ENCODE measurements at places on chromosomes 5 and 9.

DNA sequence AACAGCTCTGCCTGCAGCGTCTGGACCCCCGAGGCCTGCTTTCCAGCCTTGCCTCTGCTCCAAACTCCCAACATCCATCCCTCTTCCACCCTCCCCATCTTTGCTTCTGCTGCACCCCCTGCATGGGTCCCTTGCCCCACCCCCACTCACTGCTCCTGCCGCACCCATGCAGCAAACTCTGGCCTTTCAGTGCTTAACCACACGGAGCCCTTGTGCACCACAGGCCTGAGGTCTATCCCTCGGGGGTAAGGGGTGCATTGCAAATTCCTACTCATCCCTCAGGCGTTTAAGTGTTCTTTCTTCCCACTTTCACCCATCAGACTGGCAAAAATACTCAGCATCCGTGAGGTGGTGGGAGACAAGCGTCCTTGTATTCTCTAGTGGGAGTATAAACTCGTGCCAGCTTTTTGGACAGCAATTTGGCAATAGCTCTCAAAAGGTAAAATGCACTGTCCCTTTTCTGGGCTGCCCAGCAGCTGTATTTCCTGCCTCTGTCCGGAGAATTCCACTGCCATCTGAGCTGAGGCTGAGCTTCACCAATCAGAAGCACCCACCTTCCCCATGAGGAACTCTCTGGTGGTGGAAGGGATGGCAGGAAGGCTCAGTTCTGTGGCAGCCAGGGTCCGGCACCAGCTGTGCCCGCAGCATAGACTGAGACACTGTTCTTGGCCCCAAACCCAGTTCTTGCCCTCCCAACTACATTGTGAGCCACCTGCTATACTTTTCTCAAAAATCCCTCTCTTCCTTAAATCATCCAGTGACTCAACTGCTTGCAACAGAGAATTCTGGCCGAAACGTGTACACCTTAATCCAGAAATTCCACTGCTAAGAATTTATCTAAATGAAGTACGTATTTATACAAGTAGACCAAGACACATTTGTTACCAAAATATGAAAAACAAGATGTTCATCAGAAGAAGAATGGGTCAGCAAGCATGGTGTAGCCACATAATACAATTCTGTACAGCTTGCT is 15.0 kb downstream of the PSMB7 start:
- DNase-seq = no peak

GRCh38 chr5:34703767-34704713 is 47.9 kb downstream of the RAI14 start:
- no peak for DNase-seq

- DNase-seq = no peak
Observed at GRCh38 chr9:6692881-6693361, 47.4 kb upstream of the GLDC start.

DNA sequence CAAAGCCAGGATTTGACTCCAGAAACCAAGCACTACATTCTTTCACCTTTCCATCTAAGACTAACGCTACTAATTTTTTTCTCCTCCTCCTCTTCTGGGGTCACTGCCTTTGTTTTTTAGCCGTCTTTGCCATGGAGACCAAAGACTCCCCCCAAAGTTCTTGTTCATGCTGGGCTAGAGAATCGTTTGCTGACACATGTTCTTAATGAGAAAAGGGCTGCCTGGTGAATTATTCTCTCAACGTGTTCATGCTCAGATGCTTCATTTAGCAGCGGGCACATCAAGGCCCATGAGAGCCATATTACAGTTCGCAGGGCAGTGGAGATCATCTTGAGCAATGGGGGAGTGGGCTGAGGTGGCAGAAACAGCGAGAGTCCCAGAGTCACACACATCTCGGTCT is 134.9 kb downstream of the SLIT3 start:
- no peak for DNase-seq

DNA sequence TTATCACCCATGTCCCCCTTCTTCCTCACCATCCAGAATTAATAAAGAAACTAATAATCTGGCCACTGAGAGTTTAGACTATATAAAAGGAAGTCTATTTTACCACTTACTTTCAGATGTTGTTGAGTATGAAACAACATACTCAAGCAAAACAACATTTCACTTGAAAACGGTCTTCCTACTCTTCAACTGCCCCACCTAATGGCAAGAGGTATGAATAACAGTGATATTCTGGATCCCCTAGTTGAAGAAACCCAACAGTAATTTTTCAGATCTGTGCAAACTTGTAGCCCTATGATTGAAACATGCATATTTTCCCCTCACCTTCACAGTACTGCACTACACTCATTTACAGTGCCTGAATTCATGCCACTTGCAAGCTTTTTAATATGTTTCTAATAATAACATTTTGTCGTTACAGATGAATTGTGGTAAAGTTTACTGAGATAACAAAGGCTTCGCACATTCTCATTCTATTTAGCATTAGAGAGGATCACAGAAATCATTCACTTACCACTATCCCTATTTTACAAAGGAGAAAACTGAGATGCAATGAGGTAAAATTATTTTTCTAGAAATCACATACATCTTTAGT is 267.9 kb upstream of the PDE4D start:
- no peak for DNase-seq

- DNase-seq = no peak
Observed at GRCh38 chr5:10704949-10705621, 55.9 kb downstream of the DAP start.

DNA sequence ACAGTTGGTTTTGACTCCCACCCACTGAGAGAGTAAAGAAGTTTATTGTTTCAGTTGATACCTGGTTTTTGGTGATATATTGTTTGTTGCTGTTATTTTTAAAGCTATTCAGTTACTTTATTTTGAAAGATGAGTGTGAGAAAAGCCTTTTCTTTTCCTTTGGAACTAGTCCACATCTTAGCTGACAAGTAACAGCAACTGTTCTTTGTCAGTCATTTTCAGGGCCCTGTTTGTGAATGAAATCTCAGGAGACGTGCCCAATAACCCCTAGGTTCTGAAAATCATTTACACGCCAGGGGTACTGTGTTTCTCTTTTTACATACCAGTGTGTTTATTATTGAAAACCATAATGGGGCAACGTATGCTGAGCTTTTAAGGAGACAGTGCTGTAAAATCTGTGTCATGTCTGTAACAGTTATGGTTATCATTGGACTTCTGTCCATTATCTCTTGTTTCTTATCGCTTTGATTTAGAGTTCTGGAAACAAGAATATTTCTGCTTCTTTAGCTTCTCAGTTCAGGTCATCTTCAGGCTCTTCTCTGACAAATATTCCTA is 75.0 kb downstream of the LIX1 start:
- DNase-seq = no peak

- DNase-seq = no peak
Observed at GRCh38 chr5:54924487-54924886, 60.9 kb downstream of the ESM1 start.

DNA sequence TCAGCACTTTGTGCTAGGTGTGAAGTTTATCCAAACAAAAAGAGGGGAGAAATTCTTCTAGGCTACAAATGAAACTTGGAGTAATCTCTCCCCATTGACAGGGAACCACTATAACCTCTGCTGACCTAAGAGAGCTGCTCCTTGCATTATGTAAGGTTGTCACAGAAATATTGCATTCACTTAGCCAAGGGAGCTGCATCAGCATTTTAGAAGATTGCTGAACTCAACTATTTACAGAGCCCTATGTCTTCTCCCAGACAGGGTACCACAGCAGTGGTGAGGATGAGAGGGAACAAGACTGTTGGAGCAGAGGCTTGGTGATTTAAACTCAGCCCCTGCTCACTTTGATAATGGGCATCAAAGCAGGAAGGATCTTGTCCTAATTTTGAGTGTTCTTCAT is 362.0 kb downstream of the TMEM38B start:
- no peak for DNase-seq

- DNase-seq = no peak
Observed at GRCh38 chr9:70668751-70669150, 254.3 kb upstream of the KLF9 start.

DNA sequence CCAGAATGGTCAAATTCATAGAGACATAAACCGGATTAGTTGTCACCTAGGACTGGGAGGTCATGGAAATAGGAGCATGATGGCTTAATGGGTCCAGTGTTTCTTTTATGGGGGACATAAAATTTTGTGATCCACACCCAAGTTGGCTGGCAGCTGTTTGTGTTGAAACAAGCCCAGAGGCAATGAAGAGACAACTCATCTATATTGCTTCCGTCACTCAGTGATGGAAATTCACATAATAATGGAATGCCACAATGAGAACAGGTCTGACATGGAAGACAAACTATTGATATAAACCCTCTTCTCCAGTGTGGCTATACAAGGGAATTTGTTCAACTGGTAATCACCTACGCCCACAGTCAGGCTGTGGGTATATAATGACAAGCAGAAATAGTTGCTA is 173.2 kb downstream of the GNA14 start:
- no peak for DNase-seq

DNA sequence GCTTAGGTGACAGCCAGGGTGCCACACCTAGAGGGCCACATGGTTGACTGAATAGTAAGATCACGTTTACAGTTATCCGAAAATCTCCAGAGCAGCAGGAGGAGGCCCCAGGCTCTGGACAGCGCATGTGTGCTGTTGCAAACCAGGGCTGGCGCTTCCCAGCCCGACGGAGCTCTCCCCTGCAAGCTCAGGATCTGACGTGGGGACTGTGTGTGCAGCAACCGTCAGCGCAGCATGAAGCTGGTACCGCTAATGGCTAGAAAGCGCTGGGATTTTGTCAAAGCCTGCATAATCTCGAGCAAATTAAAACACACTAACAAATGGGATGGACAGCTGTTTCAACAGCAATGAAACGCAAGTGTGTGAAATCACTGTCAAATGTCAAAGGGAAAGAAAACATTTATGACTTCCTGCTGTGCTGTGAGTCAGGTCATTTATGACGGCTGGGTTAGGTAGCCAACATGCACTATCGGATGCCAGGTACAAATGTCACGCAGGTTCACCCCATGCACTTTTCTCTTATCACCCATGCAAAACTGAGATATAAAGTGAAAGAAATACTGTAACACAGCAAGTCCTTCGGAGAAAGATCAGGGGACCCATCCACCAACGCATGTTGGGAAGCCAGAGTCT is 7.5 kb downstream of the SURF4 start:
- no peak for DNase-seq

- no peak for DNase-seq
Observed at GRCh38 chr5:95809414-95809960, 13.0 kb downstream of the GLRX start.

DNA sequence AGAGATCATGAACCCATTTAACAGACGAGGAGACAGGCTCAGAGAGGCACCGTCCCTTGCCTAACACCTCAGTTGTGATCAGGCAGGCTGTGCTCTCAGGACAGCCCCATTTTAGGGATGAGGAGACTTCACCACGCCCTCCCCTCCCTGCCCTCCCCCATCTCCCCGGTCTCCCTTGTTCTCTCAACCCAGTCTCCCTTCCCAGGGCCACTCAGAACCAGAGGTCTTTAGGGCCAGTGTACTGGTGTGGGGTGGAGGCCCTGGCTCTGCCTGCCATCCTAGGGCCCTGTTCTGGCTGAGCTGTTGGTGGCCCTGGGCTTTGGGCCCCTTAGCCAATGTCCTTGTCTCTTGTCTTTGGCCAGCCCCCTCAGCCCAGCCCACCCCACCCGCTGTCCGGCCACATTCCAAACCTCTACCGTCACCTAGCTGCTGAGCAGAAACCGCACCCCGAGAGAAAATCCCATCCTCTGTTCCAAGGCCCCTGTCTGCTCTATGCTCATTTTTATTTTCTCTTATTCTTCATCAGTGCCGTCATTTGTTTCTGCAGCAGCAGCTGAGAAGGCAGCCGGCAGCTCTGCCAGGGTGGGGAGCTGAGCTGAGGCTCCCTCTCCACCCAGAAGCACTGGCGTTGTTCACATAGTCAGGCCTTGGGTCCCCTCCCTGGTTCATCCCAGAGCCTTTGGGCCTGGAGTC is 33.9 kb downstream of the OLFML2A start:
- DNase-seq = no peak

DNA sequence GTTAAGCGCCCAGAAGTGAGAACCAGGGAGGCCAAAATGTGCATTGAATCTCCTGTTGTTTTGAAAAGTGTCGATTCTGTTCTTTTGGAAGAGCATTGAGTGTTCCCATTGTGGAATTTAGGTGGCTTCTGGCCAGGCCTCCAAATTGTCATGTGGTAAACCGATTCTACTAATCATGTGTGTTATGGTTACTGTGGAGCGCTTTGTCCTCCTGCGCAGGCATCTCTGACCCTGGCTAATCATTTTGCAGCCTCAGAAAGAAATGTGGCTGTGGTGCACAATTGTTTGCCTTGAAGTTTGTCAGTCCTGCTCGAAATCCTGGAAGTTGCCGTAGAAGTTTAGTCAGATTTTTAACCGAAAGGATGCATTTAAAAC is 121.3 kb downstream of the RASGRF2 start:
- DNase-seq = no peak

- DNase-seq = no peak
Observed at GRCh38 chr5:78779771-78780616, 131.4 kb upstream of the LHFPL2 start.

DNA sequence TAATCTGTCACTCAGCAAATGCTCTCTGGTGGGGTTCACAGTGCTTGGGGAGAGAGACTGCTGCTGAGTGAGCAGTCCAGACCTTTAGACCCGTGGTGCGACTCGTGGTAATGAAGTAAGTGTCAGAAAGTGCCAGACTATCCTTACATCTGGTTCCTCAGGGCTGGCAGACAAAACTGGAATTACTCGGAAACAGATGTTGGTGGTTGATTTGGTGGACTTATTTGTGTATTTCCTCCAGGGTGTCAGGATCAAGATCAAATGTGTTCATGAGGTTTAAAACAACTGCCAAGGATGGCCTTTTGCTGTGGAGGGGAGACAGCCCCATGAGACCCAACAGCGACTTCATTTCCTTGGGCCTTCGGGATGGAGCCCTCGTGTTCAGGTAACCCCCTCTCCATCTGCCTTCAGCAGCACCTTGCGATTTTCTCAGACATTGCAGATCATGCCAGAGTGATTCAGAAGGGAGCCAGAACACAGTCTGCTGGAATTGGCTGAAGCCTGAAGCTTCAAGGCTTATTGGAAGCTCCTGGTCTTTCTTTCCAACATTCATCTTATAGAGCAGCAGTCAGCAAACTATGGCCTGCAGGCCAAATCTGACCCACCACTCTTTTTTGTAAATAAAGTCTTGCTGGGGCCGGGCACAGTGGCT is 105.2 kb downstream of the LIFR start:
- DNase-seq = no peak

DNA sequence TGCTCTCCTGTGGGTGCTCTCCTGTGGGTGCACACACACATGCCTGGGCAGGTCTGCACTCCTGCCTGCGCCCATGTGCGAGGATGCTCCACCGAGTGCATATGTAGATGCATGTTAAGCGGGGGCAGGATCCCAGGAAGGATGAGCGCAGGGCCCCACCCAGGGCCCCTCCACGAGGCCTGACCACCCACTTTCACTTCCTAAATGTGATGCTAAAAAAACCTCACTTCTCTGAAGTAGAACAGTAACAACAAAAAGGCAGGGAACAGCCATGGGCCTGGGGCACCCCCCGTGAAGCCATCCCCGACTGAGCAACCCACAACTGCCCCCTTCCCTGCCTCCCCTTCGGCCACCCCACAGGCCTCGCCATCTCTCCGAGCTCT is 48.2 kb upstream of the SARDH start:
- DNase-seq = no peak
